Bronchial epithelial cell (primary cell): ENCODE measurements at places on chromosomes 3 and 15. TPM values are rescaled to one million over a fixed set of nuclear protein-coding genes. Genes with fewer than 3 reads are reported as not detected.
A peak's percentile ranks its signal among the peaks of the same experiment; 100 is the strongest.

DNA sequence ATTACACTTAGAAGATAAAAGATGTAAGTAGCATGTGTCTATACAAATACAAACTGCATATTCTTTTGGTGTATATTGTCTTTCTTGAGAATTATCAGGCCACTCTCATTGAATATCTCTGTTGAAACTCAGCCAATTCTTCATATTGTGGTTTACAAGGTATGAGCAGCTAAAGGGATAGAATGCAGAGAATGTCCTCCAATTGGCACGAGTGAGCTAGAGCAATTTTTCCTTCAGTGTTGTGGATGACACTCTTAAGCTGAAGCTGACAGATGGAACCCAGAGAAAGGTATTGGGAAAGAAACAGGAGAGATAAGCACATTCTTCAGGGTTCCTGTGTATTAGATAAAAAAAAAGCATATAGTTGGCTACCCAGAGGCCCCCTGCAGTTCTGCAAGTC, 453.1 kb downstream of the EPHA3 start:
- DNase-seq: no peak

DNA sequence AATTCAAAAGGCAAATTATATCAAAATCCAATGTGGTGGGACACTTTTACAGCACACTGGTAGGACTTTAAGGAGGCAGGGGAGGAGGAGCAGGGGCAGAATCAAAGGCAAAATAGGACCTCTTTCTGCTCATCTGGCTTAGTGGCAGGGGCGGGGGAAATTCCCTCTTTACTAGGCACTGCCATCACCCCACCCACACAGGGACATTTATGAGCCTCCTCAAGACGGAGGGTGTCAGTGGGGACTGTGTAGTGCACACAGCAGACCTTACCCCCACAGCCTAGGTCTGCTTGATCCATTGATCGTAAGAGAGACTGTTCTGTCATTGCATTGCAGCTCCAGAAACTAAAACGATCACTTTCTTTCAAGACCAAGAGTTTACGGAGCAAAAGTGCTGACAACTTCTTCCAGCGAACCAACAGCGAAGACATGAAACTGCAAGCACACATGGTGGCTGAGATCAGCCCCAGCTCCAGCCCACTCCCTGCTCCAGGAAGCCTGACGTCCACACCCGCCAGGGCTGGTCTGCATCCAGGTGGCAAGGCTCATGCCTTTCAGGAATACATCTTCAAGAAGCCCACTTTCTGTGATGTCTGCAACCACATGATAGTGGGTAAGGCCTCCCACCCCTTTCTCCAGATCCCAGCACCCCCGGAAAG, 62.9 kb downstream of the STAC start:
- no peak for DNase-seq

GRCh38 chr3:38549082-38549481, 52.9 kb downstream of the EXOG start:
- no peak for DNase-seq

DNA sequence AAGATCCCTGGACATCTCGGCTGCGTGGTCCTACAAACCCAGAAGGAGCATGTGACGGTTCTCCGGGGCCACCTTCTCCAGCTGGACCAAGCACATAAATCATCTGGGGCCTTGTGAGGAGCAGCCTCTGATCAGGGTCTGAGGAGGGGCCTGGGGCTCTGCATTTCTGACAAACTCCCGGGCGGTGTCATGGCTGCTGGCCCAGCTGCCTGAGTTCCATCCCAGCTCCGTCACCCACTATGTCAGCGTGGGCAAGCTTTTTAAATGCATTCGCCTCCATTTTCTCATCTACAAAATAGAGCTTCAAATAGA, 126.3 kb upstream of the MEF2A start:
- no peak for DNase-seq

DNA sequence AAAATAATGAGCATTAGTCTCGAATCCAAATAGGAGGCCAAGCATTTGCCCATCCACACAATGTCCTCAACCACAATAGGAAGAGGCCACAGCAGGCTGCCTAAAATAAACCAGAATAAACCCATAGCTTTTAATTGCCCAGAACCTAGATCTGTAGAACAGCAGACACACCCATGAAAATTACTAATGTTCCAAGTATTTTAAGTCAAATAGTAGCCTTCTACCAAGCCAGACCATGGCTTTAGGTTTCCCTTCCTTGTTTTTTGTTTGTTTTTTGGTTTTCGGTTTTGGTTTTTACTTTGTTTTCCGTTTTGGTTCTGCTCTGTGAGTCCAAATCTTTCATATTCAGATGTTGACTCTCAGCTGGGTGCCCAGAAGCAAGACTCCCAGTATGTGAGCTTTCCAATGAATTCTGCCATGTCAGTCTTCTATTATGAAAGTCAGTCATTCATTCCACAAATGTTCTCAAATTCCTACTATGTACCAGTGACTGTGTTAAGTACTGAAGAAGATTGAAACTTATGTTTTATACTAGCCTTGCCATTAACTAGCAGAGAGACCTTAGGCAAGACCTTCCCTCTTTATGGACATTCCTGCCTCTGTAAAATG, 57.8 kb upstream of the BOC start:
- no peak for DNase-seq

DNA sequence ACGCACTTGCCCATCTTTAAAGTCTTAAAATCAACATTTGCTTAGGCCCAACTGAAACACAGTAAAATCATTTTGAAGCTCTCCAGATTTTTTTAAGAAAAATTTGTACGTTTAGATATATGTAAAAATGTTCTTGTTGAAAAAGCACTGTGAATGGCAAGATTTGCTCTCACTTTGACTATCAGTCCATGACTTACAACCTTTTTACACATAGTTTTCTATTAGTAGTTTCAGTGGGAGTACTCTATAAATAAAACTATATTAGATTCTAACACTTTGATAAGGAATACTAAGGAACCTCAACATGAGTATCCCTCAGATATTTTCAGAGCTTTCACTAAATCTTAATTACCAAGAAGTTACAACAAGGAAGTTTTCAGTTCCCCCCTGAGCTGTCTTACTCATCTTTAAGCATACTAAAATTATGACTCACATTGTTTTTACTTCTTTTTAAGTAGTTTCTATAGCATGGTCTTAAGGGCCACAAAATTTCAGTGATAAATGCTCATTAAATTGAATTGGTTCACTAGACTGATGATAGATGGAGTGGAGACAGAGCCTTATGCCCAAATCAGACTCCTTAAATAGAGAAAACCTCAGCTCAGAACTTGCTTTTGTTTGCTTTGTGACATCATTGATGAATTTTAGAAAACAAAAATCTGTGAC, 31.6 kb upstream of the RAP2B start:
- peak; percentile 88 for DNase-seq

DNA sequence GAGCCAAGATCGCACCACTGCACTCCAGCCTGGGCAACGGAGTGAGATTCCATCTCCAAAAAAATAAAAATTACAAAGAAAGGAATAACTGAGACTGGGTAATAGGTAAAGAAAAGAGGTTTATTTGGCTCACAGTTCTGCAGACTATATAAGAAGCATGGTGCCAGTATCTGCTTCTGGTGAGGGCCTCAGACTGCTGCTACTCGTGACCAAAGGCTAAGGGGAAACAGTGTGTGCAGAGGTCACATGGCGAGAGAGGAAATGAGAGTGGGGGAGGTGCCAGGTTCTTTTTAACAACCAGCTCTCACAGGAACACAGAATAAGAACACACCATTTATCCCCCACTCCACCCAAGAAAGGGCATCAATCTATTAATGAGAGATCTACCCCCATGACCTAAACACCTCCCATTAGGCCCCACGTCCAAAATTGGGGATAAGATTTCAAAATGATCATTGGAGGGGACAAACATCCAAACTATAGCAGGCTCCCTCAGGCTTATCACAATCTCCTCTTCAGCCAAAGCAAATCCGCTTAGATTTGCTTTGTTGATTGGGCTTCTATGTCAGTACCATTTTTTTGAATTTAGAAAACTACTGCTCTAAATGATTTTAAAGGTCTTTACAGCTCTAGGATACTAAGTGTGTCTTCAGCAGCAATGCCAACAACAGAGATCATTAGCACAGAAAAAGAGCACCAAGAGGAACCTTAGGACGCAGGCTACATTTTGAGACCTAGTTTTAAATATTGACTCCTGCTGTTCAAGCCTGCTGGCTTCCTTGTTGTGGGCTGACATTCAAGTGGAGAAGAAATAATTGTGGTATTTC, 84.2 kb upstream of the TBL1XR1 start:
- DNase-seq: no peak

GRCh38 chr3:33706056-33706455, 12.0 kb downstream of the CLASP2 start:
- DNase-seq: no peak

DNA sequence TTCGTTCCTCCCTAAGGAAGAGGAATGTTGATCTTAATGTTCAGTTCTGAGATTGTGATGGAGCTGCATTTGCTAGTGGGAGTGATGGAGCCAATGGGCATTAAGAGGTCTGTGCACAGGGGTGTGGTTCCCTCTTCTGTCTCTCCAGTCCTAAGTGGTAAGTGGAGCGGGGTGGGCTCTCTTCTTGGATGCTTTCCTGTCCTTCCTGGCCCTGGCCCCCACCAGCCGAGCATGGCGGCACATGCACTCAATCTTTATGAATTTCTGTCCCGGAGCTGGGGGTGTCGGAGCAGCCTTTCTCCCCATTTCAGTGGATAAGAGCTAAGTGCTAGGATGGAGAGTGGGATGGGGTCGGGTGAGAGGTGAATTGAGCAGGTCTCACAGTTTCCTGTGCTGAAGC, 37.6 kb upstream of the ADCY5 start:
- DNase-seq: no peak

- DNase-seq: peak; percentile 16
Observed at GRCh38 chr3:137035631-137036030, 77.8 kb downstream of the IL20RB start.

DNA sequence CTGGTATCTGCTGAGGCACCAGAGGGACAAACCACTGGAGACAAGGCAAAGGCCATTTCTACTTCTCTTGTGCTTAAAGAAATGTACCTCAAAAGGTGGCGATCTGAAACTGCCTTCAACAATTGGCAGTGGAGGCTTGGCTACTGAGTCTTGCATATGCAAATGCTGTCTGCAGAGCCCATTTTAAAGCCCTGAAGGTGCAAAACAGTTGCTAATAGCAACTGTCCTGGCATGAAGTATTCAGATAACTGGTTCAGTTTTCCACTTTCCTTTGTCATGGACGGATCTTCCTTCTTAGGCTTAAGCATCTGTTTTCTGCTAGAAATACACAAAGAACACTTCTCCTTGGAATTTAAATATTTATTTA, 71.4 kb upstream of the PSMD6 start:
- no peak for DNase-seq

DNA sequence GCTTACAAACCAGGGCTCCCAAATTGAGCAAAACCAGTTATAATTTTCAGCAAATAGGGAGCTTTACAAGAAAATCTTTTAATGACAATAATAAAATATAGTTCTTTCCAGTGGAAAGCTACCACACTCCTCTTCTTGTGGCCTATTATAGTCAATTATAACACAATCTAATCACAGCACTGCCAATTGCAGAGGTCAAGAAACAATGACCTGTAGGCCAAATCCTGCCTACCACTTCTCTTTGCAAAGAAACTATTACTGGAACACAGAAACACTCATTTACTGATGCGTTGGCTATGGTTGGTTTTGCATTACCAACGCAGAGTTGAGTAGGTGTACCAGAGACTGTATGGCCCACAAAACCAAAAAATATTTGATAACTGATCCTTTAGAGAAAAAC, 110.5 kb downstream of the WDR72 start:
- DNase-seq: no peak

DNA sequence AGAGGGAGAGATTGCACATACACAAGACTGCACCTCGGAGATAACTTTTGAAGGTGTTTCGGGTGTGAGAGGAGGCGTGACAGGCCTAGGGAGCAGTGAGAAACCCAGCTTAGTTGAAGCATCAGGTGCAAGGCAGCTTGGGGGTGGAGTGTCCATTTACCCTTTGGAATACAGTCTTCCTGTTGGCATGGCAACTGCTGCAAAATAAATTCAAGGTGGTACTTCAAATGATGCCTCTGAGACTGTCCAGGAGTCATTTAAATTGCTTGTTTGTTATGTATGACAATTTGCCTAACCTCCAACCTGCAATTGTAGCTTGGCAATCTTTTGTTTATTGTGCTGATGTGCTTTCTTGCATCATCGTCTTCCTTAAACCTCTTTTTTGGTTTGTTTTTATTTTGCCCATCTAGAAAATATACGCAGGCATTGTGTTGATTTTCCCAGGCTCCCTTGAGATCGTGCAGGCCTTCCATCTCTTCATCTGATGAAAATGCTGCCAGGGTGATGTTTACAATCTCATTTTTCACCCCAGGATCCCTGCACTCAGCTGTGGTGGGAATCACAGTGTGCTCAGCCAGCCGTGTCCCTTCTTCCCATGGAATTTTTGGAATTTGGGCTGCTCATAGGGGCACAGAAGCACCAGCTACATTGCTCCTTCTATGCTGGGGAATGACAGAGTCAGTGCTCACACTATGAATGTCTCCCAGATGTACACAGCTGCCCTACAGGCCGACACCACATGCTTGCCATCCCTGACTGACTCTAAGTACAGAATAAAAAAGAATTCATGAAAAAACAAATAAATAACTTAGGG, 583.1 kb upstream of the CFAP20DC start:
- no peak for DNase-seq

DNA sequence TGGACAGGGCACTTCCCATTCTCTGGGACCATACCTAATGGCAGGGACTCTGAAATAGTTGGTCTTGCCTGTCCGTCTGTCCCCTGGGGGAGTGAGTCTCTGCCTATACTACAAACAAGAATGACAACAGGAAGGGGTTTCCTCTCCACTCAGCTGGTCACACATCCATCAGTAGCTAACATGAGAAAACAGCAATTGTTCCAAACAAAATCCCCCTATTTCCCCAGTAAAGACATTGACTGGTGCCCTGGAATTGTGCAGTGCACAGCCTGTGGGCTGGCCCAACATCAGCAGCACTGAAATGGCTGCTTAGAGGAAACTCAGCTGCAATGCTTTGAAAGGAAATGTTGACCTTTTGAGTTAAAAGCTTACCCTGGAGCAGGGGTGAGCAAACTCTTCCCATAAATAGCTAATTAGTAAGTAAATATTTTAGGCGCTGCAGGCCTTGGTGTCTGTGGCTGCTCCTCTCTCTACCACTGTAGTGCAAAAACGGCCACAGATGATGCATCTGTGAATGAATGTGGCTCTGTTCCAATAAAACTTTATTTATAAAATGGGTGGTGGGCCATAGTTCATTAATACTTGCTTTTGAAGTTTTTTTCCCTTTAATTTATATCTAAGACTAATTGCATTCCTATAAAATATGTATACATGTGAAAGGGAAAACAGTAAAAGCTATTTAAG, 174.3 kb downstream of the KLF13 start:
- no peak for DNase-seq

Gene LRRIQ4
- total RNA-seq: not detected in 2 replicates

Gene SV2B
- 0.26 and 0.38 TPM in 2 replicates for total RNA-seq

Gene PLCD1
- 24.2 and 45.7 TPM in 2 replicates for total RNA-seq

Gene MRPL46
- total RNA-seq: 14.5 and 18.6 TPM in 2 replicates

Gene COPG1
- 165 and 259 TPM in 2 replicates for total RNA-seq

Gene ABHD6
- total RNA-seq: 7.1 and 11.6 TPM in 2 replicates

Gene PLA1A
- total RNA-seq: not detected in 2 replicates

Gene SMCO1
- total RNA-seq: not detected in 2 replicates

Gene FBN1
- total RNA-seq: 0.90 and 6.3 TPM in 2 replicates

Gene TWF2
- total RNA-seq: 47.6 and 57.7 TPM in 2 replicates
